ENCODE measurements at places on chromosomes 6 and 20.

DNA sequence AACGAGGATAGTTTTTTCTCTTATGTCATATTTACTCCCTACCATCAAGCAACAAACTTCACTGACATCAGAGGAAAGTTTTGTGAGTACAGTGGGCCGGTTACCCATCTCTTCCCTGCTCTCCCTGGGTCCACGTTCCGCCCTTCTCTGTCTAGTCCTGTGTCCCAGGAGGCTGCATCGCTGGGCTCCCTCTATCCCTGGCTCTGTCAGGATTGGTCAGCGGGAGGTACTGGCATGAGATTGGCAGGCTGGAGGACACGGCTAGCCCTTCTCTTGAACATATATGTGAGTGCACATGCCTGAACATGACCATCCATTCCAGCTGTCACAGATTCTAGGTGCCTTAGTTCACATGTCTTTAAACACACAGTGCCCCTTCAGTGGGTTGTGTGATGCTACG lies 30.3 kb upstream of the TMEM181 start:
- DNase-seq: no peak

DNA sequence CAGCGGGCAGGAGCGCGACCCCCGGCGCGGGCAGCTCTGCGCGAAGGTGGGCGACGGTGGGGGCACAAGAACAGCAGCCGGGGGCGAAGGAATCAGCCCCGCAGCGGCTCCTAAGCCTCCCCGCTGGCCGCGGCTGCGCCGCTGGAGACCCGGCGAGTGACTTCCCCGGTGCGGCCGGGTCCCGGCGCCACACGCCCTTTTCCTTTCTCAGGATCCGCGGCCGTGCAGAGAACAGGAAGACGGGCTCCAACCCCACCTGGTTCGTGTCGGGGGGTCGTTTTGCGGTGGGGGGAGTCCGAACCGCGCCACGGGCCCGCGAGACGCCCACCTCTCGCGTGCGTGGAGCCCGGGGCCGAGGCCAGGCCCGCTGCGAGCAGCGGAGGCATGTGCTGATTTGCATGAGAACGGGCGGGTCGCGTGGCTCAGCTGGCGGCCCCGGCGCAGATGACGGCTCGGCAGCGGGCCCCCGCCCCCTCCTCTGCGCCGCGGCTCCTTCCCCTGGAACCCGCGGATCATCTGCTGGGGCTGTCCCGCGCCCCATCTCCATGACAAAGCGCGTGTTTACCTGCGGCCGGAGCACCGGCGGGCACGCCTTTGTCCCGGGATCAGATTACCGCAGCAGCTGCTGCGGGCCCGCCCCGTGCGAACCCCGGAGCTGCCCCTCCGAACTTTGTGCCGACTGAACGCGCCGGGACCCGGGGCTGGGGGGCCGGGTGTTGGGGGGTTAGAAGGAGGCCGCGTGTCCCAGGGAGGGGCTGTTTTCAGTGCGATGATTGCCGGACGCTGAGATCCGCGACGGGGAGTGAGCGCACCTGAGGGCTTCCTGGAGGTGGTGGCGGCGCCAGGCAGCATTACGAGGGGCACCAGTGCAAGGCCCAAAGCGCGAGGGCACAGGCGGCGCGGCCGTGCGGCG lies 4.9 kb upstream of the DLL1 start:
- DNase-seq: peak; percentile 46

- no peak for DNase-seq
Observed at GRCh38 chr6:4282926-4283325, 147.6 kb upstream of the ECI2 start.

DNA sequence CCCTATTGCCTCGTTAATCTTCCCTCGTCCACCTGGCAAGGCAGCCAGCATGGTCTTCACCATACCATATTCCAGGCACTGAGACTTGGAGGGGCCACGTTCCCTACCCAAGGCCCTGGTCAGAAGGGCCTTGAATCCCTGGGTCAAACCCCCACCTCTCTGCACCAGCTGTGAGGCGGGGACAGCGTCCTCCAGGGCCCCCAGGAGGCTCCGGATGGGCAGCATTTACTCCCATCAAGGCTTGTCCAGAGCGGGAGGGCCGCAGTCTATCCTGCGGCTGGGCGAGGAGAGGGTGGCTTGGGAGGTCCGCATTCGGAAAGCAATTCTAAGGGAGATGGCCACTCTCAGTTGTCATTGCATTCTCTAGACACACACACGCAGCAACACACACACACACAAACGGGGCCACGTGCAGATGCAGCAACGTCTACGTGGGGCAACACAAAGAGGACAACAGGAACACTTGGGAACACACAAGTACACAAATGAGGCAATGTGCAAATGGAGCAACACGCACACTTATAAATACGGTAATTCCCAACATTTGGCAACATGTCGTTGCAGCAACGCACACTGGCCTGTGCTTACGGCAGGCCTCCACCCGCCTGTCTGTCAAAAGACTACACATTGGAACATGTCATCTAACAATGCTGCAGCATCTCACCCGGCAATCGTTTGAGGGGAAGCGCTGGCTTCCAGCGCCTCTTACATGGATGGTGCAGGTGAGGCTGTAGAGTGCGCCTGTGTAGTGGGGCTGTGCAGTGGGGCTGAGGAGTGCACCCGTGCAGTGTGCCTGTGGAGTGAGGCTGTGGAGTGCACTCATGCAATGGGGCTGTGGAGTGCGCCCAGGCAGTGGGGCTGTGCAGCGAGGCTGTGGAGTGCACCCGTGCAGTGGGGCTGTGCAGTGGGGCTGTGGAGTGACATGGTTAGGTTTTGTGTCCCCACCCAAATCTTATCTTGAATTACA lies 12.9 kb upstream of the NTSR1 start:
- DNase-seq: no peak

GRCh38 chr6:110357664-110358552 lies at the start of gene METTL24:
Gene METTL24 (minus strand): TSS chr6:110358349. CDS start chr6:110358272, 77 bp downstream.
- DNase-seq: peak; percentile 65

GRCh38 chr20:8094415-8094818 lies 37.6 kb upstream of the PLCB1 start:
- DNase-seq: no peak

- DNase-seq: no peak
Observed at GRCh38 chr6:41531591-41532582, 14.3 kb upstream of the FOXP4 start.

- no peak for DNase-seq
Observed at GRCh38 chr20:36658300-36658699, 12.3 kb upstream of the SLA2 start.

DNA sequence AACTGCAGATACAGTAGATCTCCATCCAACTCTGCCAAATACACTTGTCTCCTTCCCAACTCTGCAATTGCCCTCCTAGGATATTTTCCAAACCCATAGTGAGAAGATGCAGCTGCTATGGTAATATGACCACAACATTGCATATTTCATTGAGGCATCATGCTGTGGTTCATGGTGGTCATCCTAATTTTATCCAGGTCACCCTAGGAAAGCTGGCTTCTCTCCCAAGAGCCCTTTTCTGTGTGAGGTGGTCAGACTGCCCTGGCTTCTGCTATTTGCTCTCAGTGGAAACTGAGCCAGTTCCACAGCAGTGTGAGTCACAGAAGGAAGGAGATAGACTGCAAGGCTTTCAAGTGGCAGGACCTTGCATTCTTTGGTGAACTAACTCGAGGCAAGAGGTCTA lies 5.5 kb downstream of the OGFRL1 start:
- no peak for DNase-seq

GRCh38 chr6:35688605-35689322 lies at the start of gene FKBP5:
Gene FKBP5 (minus strand): TSS chr6:35688915. CDS start chr6:35642824, 46,091 bp downstream.
- DNase-seq: peak; percentile 74

DNA sequence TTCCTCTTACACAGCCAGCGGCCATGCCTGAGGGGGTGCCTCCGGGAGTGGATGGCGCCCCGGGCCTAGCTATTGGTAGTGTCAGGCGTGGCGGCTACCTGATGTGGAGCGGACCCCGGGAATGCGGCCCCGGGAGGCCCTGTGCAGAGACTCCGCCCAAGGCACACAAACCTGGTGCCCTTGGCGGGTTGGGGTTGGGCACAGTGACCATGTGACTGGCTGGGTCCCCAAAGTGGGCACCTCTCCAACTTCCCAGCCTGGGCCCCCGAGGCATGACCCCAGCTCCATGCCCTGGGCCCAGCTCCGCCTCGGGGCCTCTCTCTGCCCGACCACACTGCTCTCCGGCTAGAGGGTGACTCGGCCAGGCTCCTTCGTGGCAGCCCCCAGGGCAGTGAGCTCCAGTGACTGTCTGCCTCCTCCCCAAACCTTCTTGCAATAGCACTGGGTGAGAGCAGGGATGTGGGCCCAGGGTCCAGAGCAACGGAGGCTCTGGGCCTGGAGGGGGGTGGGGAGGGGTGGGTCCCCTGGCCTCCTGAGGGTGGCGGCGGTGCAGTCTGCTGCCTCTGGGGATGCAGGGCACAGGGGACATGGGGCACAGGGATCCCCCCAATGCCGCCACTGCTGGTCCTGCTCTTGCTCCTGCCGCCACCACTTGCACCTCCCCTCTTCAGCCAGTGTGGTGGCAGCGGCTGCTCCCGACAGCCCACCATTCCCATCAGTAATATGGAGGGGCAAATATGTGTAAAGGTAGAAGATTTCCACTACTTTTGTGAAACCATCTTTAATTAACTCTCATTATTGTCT lies 942.9 kb upstream of the EPHA7 start:
- no peak for DNase-seq

DNA sequence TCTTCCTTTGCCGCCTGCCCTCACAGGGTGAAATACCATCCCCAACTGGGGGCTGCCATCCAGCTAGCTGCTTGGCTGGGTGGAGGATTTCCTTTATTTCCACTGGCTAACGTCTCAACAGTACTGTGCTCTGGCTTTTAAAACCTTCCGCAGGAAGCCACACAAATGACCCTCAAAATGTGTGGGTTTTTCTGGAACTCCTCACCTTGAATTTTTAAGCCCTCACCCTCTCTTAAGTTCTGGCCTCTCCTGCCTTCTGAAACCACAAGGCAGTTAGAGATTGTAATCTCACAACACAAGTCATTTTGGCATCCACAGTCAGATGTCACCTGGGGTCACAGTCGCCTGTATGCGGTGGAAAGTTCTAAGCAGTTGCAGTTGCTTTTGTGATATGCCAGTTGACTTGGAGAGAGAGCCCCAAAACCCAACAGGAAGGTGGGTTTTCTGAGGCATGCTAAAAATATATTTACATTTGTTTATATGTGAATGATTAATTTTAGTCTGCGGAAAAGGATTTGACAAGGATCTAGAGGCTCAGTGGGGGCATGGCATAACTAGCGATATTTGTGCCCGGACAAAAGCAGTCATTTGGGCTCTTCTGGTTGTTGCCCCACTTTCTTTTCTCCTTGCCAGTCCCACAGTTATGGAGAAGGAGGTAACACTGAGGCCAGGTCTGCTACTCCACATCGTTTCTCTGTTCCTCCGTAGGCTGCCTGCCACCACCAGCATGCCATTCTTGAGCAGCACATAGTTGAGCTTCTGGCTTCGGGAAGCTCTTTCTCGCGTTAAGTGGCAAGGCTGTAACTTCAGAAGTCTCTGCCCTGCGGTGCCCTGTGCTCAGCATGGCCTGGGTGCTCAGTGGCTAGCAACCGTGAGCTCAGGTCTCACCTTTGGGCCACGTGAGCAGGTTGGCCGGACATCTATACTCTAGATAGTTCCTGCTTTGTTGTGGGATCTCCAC lies 335.3 kb downstream of the CD83 start:
- no peak for DNase-seq

GRCh38 chr6:44512868-44513741 lies 125.6 kb downstream of the CDC5L start:
- no peak for DNase-seq
